T-helper 1 cell (primary cell): ENCODE measurements at places on chromosomes 16 and 17.

DNA sequence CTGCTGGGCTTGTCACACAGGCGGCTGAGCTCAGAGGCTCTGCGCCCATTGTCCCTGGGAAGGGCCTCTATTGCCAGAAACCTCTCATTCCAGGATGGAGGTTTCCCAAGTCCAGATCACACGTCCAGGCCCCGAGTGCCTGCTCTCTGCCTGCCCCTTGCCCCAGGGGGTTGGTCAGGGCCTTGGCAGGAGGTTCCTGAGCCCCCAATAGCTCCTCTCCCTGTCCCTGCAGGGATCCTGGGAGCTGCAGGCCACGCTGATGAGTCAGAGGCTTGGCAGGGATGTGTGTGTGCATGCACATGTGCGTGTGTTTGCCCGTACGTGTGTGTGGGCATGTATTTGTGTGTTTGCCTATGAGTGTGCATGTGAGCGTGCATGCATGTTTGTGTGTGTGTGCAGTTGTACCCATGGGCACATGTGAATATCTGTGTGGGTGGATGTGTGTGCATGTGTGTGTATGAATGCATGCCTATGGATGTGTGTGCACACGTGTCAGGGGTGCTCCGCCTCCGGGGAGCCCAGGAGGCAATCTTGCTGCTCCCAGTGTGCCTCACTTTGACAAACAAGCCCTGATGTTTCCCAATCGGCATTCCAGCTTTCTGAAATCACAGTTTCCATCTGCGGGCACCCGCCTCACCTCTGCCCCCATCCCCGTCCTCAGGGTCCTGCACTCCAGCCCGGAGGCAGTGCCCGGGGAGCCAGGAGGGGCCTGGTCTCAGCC is 98.4 kb upstream of the GSE1 start:
- no peak for DNase-seq

- DNase-seq: no peak
These were observed 203.7 kb downstream of the LGALS9B start for GRCh38 chr17:20263595-20263994.

- DNase-seq: peak; percentile 35
These were observed 18.4 kb downstream of the PDILT start for GRCh38 chr16:20385844-20386832.

DNA sequence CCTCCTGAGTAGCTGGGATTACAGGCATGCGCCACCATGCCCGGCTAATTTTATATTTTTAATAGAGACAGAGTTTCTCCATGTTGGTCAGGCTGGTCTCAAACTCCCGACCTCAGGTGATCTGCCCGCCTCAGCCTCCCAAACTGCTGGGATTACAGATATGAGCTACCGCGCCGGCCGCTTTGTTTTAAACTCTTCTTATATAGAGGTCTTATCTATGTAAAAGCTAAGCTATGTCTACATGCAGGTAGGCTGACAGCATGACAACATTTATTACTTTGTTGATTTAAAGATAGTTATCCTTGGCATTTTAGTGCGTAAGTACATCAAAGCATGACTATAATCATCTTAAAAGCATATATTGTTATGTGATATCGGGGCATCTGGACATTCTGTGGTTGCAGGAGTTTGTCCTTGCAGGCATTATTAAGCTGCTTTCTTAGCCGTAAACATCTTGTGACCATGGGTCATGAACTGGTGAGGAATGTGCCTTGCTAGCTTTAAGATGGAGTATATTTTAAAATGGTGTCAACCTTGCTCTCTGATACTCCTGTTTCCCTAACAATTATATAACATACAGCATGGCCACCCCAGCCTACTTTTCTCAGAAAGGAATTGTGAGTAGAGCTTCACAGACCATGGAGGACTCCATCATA is 45.8 kb upstream of the TAOK1 start:
- DNase-seq: no peak

DNA sequence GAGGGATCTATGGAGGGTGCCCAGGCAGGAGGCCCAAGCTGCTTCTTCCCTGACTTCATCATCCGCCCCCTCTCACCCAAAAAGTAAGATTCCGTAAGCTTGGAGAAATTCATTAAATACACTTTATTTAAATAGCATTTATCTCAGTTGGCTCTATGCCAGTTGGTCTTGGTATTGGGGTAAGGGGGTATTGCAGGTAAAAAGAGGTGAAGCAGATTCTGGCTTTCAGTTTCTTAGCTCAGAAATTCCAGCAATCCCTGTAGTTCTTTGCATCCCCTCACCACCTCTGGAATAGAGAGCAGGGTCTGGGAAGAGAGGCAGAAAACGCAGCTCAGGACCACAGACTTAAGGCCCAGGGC is 750 bp upstream of the ALDOC start:
- DNase-seq: no peak

DNA sequence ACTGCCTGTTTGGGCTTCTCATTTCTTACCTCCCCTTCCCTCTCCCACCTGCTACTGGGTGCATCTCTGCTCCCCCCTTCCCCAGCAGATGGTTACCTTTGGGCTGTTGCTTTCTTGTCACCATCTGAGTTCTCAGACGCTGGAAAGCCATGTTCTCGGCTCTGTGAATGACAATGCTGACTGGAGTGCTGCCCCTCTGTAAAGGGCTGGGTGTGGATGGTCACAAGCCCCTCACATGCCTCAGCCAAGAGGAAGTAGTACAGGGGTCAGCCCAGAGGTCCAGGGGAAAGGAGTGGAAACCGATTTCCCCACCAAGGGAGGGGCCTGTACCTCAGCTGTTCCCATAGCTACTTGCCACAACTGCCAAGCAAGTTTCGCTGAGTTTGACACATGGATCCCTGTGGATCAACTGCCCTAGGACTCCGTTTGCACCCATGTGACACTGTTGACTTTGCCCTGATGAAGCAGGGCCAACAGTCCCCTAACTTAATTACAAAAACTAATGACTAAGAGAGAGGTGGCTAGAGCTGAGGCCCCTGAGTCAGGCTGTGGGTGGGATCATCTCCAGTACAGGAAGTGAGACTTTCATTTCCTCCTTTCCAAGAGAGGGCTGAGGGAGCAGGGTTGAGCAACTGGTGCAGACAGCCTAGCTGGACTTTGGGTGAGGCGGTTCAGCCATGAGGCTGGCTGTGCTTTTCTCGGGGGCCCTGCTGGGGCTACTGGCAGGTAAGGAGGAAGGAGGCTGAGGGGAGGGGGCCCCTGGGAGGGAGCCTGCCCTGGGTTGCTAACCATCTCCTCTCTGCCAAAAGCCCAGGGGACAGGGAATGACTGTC is at the start of gene CD68:
TSS of gene CD68 (plus strand) at position 638 of the 833 bp plus-strand sequence. CDS start at position 678, 40 bp downstream.
- no peak for DNase-seq

- no peak for DNase-seq
These were observed 345.0 kb downstream of the SLC39A11 start for GRCh38 chr17:72747501-72747900.

DNA sequence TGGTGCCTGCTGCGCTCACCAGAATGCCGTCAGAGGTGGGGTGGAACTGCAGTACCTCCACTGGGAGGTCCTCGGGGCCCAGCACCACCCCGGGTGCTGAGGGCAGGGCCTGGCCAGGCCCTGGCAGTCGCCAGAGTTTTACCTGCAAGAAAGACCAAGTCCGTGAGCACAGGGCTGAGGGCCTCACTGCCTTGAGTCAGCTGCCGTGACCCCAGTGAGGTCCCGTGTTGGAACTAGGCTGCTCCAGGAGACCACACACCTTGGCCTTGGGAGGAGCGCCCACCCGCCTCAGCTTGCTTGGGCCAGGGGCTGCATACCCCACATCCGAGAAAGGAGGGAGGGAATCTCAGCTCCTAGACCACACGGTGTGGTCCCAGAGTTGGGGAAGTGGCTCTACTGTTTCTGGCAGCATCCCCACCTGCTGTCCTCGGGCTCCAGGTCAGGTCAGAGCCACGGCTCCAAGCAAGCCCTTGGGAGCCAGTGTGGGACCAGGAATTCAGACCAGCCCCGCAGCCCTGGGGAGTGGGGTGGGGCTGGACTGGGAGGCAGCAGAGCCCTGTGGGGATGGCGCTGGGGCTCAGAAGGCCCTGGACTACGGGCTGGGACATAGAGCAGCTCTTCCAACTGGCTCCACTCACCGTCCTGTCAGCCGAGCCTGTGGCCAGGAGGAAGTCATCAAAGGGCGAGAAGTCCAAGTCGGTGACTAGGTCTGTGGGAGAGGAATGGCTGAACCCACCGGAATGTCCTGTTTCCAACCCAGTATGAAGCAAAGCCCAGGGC is 8.7 kb downstream of the CORO7 start:
- no peak for DNase-seq

DNA sequence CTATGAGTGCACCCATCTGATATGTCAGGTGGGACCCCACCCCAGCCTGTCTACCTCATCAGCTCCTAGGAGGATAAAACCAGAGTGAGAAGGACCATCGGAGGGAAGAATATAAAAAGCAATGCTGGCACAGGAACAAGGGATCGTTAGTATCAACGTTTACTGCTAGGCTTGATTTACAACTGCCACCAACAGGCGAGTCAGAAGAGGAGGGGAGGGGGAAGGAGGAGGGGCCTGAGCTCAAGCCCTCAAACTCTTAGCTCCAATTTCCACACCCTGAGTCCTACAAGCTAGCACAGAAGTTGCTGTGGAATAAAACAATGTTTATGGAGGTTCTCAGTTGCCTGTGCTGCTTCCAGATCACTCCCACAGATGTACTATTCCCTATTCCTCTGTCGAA is 234.5 kb downstream of the C16orf78 start:
- DNase-seq: no peak

- no peak for DNase-seq
These were observed 51.4 kb upstream of the ENDOV start for GRCh38 chr17:80363518-80364090.

DNA sequence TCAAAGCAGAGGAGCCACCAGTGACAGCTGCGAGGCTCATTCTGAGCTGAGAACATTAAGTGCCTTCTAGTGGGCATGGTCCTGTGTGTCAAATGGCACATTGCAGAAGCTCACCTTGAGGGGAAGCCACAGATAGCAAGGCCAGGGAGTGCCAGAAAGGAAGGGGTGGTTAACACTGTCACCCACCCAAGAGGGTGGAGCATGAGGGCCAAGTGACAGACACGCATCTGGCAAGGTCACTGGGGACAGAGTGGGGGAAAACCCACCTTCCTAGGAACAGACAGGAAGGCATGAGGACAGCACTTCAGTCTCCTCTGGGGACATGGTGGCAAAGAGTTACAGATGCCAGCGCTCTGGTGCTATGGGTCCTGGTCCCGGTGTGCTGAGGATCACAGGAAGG is 22.1 kb downstream of the NUBP1 start:
- no peak for DNase-seq

DNA sequence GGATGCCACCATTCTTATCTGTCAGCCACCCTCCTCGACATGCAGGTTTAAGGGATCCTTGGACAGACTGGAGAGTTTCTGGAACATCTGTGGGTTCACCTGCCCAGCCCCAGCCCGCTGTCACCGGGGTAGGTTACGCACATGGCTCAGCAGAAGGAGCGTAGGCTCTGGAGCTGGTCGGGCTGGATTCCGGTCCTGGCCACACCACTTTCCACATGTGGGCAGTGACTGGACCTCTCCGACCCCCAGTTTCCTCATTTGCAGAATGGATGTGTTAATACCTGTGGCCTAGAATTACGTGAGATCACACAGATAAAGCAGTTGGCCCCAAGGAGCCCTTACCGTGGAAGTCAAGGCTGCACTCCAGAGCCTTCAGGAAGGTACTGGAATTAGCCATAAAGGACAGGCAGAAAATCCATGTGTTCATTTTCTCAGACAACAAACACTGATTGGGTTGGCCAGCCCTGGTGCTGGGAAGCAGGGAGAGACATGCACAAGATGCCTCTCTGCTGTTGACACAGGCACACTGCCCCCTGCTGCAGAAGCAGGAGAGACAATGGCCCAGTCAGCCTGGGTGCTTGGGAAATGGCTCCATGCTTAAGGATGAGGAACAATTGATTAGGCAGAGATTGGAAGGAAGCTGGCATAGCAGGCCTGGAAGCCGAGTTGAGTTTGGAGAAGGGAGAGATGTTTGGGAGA is 58.8 kb downstream of the SF3B3 start:
- no peak for DNase-seq

GRCh38 chr16:84883301-84883700 is 63.5 kb downstream of the CRISPLD2 start:
- DNase-seq: no peak

DNA sequence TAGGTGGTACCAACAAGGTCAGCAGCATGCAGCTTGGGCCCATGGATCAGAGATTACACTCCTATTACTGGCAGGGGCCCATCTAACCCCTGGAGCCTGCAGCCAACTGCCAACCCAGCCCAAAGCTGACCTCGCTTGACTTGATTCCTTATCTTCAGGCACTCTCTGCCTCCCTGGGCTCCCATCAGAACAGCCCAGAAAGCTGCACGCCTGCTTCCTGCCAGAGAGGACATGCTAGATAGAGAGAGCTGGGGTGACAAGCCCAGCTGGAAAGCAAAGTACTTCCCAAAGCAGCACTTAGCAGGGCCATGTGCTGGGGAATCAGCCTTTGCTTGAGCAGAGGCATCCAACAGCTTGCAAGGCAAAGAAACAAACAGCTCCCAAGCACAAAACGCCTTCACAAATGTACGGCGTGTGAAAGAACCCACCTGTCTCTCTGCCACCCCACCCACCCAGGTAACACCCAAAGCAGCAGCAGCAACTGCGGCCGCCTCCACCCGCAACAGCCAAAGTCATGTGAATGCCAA is 74.2 kb upstream of the NLK start:
- DNase-seq: no peak

DNA sequence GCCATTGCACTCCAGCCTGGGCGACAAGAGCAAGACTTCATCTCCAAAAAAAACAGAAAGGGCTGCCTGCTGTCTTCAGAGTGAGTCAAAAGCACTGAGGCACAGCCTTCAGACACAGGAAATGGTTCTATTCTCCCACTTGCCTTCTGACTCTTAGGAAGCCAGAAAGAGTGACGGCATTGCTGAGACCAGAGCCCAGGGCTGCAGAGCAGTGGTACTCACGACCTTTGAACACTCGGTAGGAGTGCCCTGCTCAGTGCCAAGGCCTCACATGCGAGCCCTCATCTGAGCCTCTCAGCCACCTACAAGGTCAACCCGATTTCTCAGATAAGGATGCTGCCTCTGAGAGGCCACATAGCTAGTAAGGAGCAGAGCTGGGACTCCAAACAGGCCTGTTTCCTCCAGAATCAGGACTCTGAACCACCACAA is 3.5 kb upstream of the ITGAE start:
- no peak for DNase-seq

- no peak for DNase-seq
These were observed 113.3 kb downstream of the AATF start for GRCh38 chr17:37062021-37062420.

DNA sequence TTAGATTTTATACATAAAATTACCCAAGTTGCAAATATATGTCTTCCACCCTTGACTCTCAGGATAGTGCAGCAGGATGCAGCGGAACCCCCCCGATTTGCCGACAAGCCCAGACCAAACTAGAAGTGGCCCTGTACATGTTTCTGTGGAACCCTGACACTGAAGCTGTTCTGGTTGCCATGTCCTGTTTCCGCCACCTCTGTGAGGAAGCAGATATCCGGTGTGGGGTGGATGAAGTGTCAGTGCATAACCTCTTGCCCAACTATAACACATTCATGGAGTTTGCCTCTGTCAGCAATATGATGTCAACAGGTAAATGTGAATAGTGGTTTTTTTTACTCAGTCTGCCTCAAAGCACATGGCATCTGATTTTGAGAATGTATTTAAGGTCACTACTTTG is 70.7 kb downstream of the OMG start:
- no peak for DNase-seq
